ENCODE measurements at places on chromosomes 6 and 20. TPM values are rescaled to one million over a fixed set of nuclear protein-coding genes. Genes with fewer than 3 reads are reported as not detected.

- no peak for DNase-seq
Measured at GRCh38 chr20:57364451-57364850, 13.4 kb downstream of the RAE1 start.

DNA sequence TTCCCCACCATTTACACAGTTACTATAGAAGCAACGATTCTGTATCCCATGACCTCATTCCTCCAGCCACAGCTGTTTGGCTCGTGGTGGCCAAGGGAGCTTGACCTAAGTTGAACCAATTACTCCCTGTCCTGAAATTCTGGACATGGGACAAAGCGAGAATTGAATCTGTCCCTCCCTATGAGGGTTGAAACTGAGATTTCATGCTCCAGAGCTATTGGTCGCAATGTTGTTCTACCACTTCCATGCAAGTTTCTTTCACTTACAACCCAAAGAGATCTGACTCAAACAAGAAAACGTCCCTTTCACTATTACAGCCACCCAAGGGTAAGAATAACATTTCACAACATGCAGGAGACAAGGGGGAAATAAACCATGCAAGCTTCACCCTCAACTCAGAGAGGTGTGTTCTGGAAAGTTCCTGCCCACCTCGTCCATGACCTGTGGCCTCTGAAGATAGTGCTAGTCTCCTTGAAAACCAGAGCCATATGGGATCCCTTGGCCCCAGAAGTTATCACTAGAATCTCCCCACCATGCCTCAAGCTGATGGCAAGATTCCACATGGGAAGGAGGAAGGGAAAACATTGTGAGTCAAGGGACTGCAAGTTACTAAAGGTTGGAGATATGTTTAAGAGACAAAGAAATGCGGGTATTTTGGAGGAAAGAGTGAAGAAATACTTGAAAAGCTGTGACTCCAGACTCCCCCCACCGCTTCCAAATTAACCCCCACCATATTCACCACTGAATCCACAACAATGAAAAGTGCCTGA lies 74.5 kb upstream of the SRSF6 start:
- DNase-seq = no peak

GRCh38 chr20:2694008-2694471 lies 1.5 kb downstream of the EBF4 start:
- no peak for DNase-seq

GRCh38 chr6:84504025-84504424 lies 260.4 kb downstream of the TBX18 start:
- DNase-seq = no peak

DNA sequence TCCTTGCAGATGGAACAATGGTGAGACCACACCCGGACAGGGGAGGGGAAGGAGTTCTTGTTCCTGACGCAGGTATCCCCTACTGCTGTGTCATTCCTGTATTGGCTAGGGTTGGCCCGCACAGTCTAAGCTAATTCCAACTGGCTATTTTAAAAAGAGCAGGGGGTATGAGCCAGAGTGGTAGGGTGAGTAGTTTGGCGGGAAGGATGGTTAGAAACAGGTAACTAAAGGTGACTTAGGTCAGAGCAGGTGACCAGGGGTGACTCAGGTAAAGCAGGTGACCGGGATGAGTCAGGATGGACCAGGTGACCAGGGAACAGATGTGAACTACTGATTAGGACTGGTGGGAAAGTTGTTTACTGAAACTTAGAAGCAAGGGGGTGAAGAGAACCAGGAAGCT lies 58.0 kb downstream of the ZNF292 start:
- peak; percentile 63 for DNase-seq

- no peak for DNase-seq
Measured at GRCh38 chr20:62562831-62563230, 79.5 kb upstream of the SLCO4A1 start.

The PGC gene
- 48.8 TPM for total RNA-seq

The PRKN gene
- total RNA-seq = 6.7 TPM

The PPP1R16B gene
- total RNA-seq = 4.7 TPM

The GTSF1L gene
- not detected for total RNA-seq

The GRM1 gene
- total RNA-seq = not detected

Data from body of pancreas (tissue), 4 donors.